Stimulated activated CD4-positive, alpha-beta T cell treated with anti-CD3 and anti-CD28 coated beads, TNF-alpha, amount 100 ng/mL, for 24 hours (primary cell): ENCODE measurements at places on chromosomes 16 and 17.

GRCh38 chr16:15996432-15997109 is 47.2 kb downstream of the ABCC1 start:
- DNase-seq, result no peak

DNA sequence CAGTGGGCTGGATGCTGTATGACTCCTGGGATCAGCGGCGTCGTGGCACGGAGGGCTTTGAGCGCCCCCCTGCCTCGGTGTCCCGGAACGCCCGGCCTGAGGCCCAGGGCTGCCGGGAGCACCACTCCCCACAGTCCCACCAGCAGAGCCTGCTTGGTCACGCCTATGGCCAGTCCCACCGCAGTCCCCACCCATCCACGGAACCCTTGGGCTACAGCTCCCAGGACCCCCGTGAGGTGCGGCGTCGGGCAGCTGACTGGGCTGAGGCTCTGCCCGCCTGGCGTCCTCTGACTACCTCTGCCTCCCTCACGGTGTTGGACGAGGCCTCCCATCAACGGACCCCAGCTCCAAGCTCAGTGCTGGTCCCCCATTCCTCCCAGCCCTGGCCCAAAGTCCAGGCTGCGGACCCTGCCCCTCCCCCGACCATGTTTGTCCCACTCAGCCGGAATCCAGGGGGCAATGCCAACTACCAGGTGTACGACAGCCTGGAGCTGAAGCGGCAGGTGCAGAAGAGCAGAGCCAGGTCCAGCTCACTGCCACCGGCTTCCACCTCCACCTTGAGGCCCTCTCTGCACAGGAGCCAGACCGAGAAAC is 1.6 kb downstream of the SPEM2 start:
- DNase-seq, result no peak

DNA sequence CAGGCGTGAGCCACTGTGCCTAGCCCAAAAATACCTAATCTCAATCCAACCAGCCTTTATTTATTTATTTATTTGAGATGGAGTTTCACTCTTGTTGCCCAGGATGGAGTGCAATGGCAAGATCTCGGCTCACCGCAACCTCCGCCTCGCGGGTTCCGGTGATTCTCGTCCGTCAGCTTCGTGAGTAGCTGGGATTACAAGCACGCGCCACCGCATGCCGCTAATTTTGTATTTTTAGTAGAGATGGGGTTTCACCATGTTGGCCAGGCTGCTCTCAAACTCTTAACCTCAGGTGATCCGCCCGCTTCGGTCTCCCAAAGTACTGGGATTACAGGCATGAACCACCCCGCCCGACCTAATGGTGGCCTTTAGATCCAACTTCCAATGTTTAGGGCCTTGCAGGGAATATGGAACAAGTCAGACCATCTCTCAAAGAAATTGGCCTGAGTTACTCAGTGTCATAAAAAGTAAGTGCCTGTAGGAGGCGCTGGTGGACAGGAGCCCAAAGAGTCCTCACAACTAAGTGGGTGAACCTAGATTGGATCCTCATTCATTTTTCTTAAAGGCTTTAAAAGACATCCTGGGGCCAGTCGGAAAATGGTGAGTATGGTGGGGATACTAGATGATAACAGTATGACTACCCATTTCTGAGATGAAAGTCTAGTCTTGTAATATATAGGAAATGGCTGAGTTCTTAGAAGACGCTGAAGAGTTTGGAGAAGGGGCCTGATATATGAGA is 4.6 kb downstream of the ZSCAN10 start:
- DNase-seq, result no peak

DNA sequence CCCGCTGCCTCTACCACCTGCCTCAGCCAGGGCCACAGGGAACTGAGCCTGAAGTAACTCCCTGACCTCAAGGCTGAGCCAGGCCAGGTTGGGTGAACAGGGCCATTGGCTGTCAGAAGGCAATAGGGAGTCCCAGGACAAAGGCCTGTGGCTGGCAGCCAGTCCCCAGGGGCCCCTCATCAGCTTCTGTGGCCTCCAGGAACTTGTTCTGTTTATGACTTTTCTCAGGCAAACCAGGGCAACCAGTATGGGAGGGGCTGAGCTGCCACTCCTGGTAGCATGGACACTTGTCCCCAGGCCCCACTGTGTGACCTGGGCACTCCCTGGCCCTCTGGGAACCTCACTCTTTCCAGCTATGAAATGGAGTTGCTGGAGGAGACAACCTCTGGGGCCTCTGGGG is 40.1 kb downstream of the CPNE2 start:
- no peak for DNase-seq

GRCh38 chr17:1736348-1737281 is 6.1 kb upstream of the SERPINF2 start:
- DNase-seq, result peak; percentile 64

DNA sequence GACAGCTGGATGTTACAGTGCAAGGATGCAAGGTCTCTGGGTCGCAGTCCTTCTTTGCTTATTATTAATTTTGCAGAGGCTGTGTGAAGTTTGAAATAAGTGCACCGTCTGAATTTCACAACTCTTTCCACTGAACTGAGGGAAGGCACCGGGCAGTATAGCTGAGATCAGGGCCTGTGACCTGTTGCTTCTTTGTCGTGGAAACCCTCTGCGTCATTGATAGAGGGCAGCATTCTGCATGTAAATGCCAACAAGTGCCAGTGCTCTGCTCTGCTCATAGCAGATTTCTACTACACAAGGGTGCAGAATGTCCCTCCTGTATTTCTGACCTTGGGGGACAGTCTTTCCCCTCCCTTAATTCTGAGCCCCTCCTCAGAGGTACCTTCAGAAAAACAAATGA is 26.0 kb downstream of the CD300LF start:
- no peak for DNase-seq

DNA sequence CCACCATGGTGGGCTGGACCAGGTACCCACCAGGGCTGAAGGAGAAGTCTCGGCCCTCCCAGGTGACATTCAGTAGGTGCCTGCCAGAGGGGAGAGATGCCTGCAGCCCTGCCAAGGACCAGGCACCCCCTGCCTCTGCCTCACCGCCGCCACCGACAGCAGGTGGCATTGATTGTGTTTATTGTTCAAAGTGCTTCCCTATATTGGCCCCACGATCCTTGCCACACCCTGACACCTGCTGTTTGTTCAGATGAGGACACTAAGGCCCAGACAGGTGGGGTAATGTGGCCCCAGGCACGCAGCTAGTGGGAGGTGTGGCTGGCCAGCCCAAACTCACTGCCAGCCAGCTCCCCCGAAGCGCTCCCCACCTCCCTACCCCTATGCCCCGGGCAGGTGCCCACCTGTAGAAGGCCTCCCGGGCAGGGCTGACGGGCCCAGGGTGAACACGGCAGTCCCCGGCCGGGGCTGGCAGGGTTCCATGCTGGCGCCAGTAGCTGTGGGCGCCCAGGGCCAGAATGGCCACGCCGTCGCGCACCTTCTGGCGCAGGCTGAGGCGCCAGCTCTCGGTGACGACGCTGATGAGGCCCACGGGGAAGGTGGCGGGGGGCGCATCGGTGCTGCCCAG is 8.0 kb downstream of the GRIN2C start:
- DNase-seq, result no peak

- no peak for DNase-seq
Observed at GRCh38 chr17:5901731-5902130, 168.4 kb upstream of the WSCD1 start.

- no peak for DNase-seq
Observed at GRCh38 chr17:39380144-39380543, 21.3 kb downstream of the FBXL20 start.

DNA sequence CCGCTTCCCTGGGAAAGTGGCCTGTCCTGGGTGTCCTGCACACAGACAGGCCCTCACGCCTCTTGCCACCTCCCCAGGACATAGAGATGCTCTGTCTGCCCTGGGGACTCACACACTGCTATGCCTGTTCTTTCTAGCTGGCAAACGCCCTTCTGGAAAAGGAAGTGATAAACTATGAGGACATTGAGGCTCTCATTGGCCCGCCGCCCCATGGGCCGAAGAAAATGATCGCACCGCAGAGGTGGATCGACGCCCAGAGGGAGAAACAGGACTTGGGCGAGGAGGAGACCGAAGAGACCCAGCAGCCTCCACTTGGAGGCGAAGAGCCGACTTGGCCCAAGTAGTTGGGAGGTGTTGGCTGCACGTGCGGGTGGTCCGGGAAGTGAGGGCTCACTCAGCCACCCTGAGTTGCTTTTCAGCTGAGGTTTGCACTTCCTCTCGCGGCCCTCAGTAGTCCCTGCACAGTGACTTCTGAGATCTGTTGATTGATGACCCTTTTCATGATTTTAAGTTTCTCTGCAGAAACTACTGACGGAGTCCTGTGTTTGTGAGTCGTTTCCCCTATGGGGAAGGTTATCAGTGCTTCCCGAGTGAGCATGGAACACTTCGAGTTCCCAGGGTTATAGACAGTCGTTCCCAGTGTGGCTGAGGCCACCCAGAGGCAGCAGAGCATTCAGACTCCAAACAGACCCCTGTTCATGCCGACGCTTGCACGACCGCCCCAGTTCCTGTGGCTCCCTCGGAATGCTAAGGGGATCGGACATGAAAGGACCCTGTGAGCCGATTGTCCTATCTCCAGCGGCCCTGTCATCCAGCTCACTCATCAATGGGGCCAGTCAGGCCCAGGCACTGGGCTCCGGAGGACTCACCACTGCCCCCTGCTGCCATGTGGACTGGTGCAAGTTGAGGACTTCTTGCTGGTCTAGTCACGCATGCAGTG is 3.5 kb upstream of the RPL13 start:
- peak; percentile 85 for DNase-seq

- DNase-seq, result no peak
Observed at GRCh38 chr17:66807182-66807581, 27.7 kb upstream of the CACNG5 start.

DNA sequence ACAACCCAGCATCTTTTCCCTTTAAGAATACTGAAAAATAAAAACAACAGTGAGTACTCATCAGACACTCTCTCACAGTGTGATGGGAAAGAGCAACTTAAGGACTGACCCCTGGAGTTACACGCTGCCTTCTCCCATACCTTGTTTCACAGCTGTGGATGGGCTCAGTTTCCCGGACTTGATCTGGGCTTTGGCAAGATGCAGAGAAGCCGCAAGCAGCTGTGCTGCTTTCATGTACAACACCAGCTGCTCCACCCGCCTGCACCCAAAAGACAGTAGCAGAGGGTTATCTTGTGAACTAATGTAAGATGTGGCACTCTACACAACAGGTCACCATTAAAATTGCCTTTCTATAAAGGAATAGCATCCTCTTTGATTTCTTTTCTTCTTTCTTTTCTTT is 32.7 kb upstream of the ALDH3A1 start:
- no peak for DNase-seq

DNA sequence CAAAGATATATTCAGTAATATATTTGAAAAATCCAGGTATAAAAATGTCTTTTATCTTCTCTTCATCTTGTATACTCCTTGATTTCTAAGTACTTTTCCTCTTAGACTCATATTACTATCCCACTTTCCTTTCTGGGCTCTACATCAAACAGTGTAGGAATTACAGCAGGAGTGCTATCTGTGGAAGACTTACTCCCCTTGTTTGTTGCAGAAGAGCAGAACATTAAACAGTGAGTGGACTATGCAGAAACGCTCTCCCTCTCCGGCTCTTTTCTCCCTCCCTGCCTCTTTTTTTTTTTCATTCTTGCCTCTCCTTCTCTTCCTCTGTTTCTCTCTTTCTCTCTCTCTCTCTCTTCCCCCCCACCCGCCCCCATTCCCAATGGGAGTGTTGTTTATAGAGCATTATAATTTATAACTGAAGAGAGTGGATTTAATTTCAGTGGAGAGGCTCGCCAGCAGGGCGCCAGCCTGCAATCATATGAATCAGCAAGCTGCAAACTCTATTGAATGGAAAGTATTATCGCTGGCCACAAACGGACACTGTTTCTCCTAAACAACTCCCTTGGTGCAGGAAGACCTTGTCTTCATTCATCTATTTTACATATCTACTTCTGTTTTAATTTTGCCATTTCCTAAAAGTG is 242.3 kb upstream of the TBX2 start:
- DNase-seq, result no peak

GRCh38 chr17:51914577-51914976 is 243.9 kb downstream of the CA10 start:
- no peak for DNase-seq

GRCh38 chr16:47592232-47592631 is 131.1 kb downstream of the PHKB start:
- DNase-seq, result no peak

DNA sequence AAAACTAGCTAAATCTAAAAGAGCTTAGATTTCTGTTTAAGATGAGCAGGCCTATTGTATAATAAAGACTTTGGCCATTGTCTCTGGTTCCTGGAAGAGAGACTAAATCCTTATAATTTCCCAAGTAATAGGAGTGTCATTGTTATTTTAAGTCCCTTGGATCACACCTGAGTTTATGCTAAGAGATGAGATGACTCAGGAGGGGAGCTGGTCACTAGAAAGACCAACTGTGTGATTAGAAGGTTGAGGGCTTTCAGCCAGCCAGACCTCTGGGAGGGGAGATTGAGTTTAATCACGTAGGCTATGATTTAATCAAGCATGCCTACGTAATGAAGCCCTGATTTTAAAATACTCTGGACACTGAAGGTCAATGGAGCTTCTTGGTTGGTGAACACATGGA is 156.9 kb upstream of the C17orf78 start:
- no peak for DNase-seq

- no peak for DNase-seq
Observed at GRCh38 chr17:29866746-29867404, 63.2 kb downstream of the SSH2 start.

DNA sequence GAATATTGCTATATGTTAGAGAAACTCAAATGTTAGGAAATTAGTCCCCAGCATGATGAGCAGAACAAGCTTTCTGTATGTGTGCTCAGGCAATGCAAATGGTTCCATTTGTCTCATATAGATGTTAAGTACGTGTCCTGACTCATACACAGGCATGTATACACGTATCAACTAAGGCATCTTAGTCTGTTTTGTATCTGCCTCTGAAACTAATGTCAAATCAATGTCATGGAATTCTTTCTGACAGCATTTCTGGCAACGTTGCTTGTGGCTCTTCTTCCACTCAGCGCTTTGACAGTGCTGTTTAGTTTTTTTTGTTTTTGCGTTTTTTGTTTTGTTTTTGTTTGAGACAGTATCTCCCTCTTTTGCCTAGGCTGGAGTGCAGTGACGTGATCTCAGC is 111.9 kb downstream of the CNTNAP4 start:
- no peak for DNase-seq

DNA sequence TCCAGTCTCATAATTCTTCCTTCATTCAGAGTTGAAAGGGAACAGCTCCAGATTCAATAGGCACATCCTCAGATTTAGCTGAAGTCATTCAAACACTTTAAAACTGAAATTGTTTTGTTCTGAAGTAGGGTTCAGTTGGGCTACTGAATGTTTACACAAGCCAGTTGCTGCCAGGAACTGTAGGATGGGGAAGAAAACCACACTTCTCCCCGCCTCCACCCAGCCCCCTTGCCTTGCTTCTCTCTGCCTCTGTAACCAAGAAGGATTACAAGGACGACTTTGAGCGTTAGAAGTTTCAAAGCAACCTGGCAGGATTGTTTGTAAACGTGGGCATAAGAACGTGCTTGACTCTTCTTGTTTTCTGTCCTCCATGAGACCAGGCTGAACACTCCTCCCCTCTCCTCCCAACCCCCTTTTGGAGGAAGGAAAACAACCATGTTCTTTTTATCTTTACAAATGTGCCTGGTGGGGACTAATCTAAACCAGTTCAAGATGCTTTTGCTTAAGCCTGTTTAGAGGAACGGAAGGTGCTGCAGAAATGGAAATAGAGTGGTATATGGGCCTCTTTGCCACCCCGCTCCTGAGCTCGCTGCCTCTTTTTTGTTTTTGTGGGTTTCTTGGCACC is 287.9 kb downstream of the FTO start:
- DNase-seq, result no peak

- DNase-seq, result no peak
Observed at GRCh38 chr17:40093580-40094201, 6.7 kb downstream of the NR1D1 start.
